Stimulated activated CD4-positive, alpha-beta T cell treated with anti-CD3 and anti-CD28 coated beads, Interleukin-1b, Interleukin-23, amount 100 ng/mL, for 48 hours (primary cell): ENCODE measurements at places on chromosomes 1 and 21.

DNA sequence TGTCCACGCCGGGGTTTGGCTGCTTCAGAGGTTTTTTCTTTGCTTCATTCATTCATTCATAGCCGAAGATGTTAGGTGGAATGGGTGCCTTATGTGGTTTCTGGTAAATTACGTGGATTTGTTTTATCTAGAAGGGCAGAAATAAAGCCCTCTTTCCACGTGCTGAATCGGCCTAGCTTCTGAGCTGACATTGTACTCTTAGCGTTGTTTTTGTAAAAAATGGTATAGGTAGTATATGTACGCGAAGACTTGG is 1.5 kb downstream of the GALNT2 start:
- no peak for DNase-seq

- DNase-seq, result no peak
Measured at GRCh38 chr1:100231721-100232120, 17.9 kb downstream of the DBT start.

DNA sequence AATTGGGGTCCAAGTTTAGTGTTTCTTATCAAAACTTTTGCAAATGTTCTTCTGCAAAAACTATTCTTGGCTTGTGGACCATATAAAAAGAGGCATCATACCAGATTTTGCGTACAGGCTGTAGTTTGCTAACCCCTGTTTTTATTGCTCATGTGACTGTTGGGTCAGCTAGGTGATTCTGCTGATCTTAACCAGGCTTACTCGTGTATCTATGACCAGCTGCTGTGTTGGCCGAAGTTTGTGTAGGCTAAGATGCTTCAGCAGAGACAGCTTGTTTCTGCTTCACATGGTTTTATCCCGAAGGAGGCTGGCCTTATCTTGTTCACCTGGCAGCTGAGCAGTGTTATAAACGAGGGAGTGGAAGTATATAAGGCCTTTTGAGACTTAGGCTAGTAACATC is 38.2 kb downstream of the POU2F1 start:
- DNase-seq, result no peak

- DNase-seq, result no peak
Measured at GRCh38 chr1:55353707-55354620, 138.8 kb upstream of the USP24 start.

DNA sequence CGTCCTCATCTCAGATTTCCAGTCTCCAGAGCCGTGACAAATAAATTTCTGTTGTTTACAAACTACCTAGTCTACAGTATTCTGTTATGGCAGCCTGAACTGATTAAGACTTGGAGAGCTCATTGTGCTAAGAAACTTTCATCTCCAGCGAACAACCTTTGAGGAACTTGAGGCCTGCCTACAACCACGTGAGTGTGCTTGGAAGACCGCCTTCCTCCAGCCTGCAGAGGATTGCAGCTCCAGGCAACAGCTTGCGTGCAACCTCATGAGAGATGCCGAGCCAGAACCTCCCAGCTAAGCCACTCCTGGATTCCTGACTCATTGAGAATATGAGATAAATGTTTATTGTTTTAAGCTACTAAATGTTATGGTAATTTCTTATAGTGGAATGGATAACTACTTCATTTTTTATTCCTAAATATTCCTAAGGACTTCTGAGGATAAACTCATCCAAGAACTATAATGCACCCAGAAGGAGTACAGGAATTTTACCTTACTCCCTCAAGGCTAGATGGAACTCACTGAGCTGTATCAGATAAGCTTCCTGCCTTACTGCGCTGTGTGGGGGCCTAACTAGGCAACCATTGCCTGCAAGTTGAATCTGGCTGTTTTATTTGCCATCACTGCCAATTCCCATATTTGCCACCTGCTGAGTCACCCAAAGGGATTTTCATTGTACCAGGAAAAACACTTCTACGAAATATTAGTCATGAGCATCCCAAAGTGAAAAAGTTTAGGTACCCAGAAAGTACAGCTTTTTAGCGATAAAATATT is 17.6 kb downstream of the FAM177B start:
- no peak for DNase-seq

GRCh38 chr1:197330213-197330612 is 62.2 kb downstream of the CRB1 start:
- no peak for DNase-seq

- DNase-seq, result no peak
Measured at GRCh38 chr1:161791904-161792655, 26.0 kb downstream of the ATF6 start.
